ENCODE measurements at places on chromosomes 2 and 18.
A peak's percentile ranks its signal among the peaks of the same experiment; 100 is the strongest.

DNA sequence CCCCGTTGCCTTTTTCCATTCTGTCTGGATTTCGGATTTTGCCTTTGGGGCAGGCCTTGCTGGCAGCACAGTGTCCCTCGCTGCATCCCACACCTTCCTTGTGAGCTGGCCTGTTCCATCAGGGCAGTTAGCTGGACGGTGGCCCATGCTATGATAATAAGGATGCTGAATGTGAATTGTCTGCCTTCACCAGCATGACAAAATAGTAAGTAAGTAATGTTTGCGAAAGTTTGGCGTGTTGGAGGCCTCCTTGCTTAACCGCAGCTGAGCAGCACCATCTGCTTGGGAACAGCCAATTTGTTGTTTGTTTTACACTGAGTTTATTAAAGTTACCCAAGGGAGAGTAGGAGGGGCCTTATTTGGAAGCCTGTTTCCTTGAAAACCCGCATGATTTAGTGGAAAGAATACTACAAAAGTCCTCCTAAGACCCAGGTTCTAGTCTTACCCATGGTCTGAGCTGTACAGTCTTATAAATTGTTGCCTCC is 469.7 kb upstream of the FANCL start:
- ATAC-seq: no peak

DNA sequence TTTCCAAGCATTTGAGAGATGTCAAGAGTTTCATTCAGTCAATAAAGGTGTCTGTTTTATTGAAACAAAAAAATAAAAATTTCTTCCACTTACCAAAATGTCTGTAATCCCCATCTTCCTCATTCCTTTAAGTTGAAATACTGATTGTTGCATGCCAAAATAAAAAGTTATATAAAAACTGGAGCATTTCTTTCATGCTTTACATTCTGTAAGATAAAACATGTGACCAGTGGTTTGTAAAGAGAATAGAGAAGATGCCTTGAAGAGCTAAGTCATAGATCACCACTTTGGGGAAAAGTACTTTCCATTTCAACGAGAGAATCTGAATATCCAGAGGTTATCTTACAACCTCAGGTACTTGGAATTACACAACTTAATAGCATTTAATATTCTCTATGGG is 35.9 kb upstream of the MYO1B start:
- ATAC-seq: no peak

- no peak for ATAC-seq
These were observed 126.6 kb upstream of the SLC14A2 start for GRCh38 chr18:45488645-45489044.

DNA sequence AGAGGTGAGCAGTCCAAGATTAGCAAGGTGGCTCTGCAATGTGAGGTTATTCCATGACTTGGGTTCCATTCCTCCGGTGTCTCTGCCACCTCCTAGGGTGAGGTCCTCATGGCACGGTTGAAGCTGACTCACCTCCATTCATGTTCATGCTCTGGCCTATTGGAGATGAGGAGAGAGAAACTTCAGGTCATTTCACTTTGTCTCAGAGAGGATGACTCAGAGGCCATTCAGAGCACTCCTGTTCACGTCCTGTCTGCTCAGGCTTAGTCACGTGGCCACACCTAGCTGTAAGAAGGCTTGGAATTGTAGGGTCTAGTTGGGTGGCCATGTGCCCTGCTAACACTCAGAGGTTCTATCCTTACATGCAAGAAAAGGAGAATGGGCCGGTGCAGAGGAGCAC is 67.5 kb upstream of the MBOAT2 start:
- ATAC-seq: peak; percentile 87

GRCh38 chr18:9897129-9897528 is 11.4 kb downstream of the TXNDC2 start:
- ATAC-seq: no peak

- no peak for ATAC-seq
These were observed 71.1 kb upstream of the DSC1 start for GRCh38 chr18:31233621-31234275.
